ENCODE measurements at places on chromosomes 5 and 9.

DNA sequence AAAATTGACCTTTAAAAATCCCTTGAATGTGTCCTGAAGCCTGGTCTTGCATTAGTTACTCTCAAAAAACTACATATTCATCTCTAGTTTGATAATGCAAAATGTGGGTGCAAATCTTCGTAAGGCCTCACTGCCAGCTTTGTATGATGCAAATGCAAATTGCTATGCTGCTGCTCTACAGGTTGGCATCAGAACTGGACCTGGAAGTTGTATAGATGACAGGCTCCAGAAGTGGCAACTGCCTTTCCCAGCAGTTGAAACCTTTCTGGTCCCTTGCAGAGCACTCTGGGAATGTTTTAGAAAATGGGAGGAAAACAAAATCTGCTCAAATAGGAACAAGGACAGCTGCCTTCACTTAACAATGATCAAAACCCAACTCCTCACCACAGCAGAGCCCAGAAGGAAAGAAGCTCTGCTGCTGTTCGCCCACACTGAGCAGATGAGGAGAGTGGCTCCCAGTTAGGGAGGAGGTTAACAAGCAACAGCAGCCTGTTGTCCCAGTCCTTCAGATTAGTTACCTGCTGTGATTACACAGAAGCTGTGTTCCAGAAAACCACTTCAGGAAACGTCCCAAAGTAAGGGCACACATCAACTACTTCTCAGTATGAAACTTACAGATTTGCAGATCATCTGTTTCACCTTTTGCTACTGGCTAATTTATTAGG lies 93.5 kb downstream of the PLPP1 start:
- no peak for DNase-seq

DNA sequence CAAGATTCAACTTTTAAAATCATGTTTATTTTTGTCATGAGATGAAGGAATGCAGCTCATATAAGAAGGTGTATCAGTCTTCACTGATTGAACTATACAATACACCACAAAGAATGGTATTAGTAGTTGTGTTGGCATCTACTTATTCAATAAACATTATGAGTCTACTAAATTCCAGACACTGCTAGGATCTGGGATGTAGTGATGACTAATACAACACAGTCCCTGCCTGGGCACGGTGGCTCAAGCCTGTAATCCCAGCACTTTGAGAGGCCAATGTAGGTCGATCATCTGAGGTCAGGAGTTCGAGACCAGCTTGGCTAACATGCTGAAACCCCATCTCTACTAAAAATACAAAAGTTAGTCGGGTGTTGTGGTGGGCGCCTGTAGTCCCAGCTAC lies 171.4 kb upstream of the NFIB start:
- no peak for DNase-seq

GRCh38 chr9:127611899-127612790 lies at the start of gene STXBP1:
Gene STXBP1 (plus strand): TSS chr9:127612277. CDS start chr9:127612404, 127 bp downstream.
- peak; percentile 98 for DNase-seq

- peak; percentile 14 for DNase-seq
Observed at GRCh38 chr5:161094411-161094810, 242.4 kb upstream of the ATP10B start.

DNA sequence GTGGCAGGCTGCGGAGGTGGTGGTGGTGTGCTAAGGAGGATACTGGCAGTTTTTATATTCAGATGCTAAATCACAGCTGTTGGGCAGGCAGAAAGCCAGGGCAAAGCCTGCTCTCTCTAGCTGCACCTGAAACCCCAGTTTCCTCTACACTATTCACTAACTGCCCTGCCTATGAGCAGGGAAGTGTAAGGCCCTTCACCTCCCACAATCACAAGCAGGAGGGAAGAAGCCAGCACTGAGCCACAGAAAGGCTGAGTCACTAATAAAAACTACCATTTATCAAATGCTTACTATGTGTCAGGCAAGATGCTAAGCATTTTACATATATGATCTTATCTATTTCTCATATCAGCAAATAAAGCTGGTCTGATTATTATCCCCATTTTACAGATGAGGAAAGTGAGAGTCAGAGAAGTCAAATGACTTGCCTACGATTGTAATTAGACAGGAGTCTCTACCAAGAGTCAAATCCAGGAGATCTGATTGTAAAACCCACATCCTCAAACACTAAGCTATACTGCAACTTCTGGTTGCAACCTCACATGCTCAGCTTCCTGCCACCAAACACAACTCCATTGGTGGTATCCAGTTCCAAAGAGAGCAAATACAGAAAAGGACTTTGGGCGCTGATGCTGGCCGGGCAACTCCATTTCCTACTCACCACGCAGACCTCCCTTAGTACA lies 17.7 kb upstream of the IL6ST start:
- DNase-seq, result peak; percentile 40

DNA sequence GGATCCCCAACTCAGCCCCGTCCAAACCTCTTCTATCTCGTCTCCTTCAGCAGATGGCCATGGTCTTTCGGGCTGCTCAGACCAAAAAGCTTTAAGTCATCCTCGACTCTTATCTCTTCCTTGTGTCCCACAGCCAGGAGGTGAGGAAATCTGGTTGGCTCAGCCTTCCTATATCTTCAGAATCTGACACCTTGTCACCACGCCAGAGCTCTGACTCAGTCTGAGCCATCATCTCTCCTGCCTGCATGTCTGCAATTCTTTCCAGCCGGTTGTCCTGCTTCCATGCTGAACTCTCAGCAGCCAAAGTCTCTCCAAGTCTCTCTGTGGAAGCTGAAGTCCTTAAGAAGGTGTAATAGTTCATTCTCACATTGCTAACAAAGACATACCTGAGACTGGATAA lies 419.3 kb upstream of the ADAMTS16 start:
- DNase-seq, result no peak

DNA sequence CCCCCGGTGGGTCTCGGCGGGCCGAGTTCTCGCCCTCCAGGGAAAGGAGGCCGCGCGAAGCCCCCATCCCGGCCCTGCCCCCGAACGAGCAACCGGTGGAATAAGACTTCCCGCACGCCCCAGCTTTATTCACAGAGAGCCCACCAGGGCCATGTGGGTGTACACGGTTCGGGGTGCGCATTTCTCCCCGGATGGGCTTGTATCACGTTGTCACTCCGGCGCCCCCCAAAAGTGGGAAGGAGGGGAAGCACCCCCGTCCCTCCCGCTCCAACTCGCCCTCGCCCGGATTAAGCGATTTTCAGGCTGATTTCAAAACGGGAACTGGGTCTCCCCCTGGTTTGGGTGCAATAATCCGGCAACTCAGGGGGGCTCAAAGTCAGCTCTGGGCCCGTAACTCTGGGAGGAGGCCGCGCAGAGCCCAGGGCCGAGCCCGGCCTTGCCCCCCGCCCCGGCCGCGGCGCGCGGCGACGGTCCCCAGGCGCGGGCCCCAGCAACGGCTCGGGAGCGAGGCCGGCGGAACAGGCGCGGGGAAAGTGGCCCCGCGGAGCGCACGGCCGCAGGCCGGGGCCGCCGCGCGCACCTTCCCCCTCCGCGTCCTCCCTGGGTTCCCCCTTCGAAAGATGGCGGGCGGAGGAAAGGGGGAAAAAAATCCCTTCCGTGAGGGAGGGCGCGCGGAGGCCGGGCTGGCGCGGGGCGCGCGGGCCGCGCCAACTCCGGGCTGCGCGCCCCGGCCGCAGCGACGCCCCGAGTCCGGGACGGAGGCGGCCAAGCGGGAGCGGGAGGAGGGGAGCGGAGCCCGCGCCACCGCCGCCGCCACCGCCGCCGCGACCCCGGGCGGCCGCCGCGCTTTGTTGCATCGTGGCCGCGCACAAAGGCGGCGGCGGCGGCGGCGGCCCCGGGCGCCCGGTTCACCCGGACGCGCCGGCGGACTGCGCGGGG lies 644 bp downstream of the BRD3 start:
- DNase-seq, result peak; percentile 60

DNA sequence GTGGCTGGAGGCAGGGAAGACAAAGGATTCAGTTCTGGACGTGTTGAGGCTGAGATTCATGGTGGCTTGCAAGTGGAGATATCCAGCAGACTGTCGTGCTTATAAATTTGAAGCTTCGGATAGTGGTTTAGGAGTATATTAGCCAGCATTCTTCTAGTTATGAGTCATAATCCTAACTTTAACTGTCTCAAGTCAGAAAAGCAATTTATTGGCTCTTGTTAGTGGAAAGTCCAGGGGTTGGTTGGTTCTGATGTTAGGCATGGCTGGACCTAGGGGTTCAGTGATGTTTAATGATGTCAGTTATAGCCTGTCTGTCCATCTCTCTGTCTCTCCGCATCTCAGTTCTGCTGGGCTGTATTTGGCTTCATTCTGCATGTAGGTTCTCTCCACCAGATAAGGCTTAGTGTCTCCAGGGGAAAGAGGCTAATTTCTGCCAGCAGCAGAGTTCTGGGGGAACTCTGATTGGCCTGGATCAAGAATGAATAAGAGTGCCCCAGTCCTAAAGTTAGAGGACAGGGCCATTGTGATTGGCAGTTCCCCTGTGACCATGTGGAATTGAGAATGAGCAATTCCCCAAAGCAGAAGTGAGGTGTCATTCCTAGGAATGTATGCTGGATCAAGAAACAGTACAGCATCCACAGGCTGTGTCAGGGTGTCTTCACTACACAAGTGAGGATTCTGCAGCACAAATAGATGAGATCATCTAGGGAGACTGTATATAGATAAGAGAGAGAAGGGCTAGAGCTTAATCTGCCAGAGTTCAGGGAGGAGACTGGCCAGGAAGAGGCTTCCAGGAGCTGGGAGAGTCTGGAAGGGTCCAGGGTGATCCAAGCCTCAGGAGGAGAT lies 72.9 kb upstream of the SHB start:
- peak; percentile 77 for DNase-seq

- no peak for DNase-seq
Observed at GRCh38 chr5:121019106-121019505, 555.0 kb downstream of the PRR16 start.

- DNase-seq, result no peak
Observed at GRCh38 chr9:8715788-8716187, 916.2 kb upstream of the DMAC1 start.

DNA sequence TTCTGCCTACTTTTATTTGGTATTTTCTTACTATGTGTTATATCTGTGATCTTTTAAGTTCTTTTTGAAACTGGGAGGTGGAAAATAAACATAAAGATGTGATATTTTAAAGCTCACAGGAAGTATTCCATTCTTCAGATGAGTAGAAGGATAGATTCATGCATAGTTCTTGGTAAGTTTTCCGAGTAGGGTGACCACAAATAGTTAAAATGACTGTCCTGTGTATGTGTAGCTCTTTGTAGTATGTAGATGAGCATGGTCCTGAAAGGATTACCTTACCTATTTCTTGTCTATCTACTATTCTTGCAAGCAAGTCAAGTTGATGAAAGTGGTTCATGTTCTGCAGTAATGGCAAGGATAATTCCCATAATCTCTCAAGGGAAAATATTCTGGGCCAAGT lies 47.7 kb downstream of the SRFBP1 start:
- no peak for DNase-seq

DNA sequence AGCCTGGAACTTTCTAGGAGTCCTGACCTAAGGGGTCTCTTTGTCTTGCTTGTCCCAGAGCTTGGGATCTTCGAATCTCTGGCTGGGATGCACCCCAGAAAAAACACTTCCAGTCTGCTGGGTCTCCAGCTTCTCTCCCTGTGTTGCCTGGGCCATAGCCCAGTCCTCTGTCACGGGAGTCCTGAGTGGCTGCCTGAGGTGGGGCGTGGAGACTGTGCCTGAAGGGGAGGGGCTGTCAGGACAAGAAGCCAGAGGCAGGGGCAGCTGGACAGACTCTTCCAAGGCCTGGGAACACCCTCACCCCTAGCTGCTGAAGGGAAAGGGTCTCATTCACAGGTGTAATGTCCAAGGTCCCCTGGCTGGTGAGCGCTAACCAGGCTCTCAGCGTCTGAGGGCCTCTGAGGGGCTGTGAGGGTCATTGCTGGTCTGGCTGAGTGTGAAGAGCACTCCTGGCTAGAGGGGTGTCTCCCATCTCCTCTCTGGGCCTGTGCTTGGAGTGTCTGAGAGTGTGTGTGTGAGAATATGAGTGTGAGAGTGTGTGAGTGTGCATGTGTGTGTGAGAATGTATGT lies 20.4 kb upstream of the COL27A1 start:
- DNase-seq, result no peak

- no peak for DNase-seq
Observed at GRCh38 chr9:106682420-106682819, 180.5 kb upstream of the ZNF462 start.

DNA sequence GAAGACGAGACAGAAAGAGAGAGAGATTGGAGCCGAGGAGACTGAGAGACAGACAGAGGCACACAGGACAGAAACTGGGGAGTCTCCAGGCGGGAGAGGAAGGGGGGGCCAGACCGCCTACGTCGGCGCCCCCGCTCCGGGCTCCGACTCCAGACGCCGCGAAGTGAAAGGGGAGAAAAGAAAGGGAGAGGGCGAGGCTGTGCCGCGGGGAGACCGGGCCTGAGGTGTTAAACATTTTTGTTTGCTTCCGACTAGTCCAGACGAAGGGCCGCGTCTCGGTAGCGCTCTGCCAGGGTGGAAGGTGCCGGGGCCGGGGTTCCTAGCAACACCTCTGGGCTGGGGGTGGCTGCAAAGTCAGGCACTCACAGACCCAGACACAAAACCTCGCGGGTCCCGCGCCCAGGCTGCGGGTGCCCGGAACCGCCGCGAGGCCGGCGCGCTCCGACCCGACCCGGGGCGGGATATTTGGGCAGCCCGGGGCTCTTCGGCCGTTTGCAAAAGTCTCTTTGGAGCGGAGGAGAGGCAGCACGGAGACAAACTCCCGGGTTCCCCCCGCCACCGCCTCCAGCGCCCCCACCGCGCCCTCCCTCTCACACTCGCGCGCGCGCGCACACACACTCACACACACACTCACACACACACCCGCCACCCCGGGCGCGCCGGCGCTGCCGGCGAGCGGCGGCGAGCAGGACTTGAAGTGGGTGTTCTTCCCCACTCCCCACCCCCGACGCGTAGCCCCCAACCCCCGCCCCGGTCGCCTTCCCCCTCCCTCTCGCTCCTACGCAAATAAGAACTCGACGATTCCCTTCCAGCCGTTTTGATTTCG lies 626 bp upstream of the FST start:
- peak; percentile 80 for DNase-seq

GRCh38 chr5:171633776-171634470 lies 151.7 kb upstream of the SMIM23 start:
- DNase-seq, result no peak

GRCh38 chr9:116390303-116391228 lies 237.0 kb downstream of the PAPPA start:
- DNase-seq, result no peak

GRCh38 chr5:143434261-143435209 lies 31.0 kb upstream of the NR3C1 start:
- peak; percentile 17 for DNase-seq

DNA sequence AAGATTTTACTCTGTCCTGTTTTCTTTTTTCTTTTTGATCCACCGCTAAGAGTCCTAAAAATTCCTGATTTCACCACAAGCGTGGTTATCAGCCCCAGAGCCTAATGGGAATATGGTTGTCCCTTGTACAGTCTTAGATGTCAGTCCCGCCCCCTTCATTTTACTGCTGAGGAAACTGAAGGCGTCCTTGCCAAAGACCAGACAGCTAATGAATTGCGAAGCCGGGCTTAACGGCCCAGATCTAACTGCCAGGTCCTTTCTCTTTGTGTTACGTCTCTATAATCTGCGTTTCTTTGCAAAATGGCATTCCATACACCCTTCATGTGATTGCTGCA lies 497 bp downstream of the NSA2 start:
- DNase-seq, result peak; percentile 46

All from AG20443 (cell line).